ENCODE measurements at places on chromosomes 3 and 15.

GRCh38 chr15:67531379-67531914 is 10.5 kb downstream of the C15orf61 start:
- DNase-seq, result no peak

DNA sequence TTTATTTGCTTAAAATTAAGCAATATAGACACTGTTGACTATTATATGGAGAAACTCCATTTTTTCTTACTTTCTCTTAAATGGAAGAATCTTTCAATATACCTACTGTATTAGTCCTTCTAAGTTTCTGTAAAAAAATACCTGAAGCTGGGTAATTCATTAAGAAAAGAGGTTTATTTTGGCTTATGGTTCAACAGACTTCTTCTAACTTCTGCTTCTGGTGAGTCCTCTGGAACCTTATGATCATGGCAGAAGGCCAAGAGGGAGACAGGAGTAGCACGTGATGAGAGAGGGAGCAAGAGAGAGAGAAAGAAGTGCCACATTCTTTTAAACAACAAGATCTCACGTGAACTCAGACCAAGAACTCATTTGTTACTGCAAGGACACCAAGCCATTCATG is 573.3 kb downstream of the MCTP2 start:
- DNase-seq, result no peak

- no peak for DNase-seq
Observed at GRCh38 chr3:33790091-33790490, 8.3 kb upstream of the PDCD6IP start.

DNA sequence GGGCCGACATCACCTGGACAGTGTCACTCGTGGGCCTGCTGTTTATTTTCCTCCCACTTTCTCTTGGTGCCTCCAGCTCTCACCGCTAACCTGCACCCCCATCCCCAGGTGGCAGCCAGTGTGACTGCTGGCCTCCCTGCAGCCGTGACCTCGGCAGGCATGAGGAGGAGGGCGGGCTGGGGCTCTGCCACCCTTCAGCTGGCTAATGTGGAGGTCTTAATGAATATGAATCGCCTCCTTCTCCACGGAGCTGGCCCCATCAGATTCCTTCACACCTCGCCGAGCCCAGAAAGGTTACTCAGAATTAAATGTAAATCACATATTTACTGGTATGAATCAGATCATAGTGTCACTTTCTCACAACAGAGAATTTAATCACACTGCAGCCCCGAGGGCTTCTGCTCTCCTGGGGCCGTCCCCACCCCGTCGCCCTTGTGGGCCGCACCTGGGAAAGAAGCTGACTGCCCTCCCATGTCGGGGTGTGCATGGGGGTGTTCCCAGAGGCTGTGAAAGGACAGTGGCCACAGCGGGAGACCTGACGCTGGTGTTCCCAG is 171.1 kb upstream of the TLE3 start:
- no peak for DNase-seq

DNA sequence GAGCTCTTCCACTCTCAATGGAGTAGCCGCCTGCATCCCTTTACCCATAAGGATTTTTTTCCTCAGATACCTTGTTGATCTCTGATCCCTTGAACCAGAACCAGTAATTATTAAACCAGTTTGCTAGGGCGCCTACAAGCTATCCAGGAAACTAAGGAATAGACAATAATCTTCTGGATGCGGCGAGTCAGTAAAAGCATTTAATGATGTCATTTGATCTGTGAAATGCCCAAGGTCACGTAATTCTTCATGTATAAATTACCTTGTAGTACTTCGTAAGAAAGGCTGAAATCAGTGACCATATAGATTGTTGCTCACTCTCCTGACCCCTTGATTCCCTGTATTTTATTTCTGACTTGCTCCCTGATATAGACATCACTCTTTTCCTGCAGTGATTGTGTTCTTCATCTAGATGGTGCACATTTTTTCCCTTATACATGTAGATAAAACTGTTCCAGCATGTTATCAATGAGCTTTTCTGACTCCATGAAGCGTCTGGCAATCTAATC is 548.6 kb upstream of the NAALADL2 start:
- no peak for DNase-seq

DNA sequence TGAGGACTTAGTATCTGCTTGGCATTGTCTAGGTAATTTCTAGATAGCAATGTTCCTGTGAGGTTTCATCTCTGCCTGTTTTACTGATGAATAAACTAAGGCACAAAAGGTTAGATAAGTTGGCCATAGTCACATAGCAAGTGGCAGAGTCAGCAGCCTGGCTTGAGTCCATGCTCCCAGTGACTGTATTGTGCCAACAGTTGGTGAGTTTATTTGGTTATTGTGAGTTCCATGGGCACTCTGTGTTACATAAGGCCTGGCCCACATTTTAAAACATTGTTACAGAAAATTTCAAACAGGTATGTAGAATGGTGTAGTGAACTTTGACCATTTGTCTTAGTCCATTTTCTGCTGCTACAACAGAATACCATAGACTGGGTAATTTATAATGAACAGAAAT is 15.2 kb downstream of the MCM2 start:
- no peak for DNase-seq

DNA sequence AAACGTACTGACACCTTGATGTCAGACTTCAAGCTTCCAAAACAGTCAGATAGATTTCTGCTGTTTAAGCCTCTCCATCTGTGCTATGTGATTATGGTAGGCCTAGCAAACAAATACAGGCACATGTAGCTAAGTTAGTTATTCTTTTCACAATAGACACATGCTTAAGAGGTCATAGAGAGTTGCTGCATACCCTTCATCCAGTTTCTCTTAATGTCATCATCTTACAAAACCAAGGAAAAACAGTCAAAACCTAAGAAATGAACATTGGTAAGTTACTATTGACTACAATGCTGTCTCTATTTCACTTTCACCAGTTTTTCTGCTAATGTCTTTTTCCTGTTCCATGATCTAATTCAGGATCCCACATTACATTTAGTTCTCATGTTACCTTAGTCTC is 946.8 kb downstream of the TUSC7 start:
- DNase-seq, result no peak

DNA sequence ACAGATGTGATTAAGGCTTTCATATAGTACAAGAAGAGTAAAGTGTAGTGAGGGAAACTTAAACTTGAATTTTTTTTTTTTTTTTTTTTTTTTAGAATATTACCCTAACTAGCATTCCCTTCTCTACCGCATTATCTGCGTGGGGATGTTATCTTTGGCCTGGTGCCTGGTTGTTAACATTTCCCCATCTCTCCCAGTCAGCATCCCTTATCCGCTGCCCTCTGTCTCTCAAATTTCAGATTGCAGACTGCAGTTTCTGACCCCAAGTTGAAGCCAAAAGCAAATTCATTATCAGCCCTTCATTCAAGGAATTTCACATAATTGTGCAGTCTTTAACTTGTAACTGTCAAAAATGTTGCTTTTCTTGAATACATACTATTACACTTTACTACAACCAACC is 353.0 kb downstream of the PLOD2 start:
- DNase-seq, result no peak

DNA sequence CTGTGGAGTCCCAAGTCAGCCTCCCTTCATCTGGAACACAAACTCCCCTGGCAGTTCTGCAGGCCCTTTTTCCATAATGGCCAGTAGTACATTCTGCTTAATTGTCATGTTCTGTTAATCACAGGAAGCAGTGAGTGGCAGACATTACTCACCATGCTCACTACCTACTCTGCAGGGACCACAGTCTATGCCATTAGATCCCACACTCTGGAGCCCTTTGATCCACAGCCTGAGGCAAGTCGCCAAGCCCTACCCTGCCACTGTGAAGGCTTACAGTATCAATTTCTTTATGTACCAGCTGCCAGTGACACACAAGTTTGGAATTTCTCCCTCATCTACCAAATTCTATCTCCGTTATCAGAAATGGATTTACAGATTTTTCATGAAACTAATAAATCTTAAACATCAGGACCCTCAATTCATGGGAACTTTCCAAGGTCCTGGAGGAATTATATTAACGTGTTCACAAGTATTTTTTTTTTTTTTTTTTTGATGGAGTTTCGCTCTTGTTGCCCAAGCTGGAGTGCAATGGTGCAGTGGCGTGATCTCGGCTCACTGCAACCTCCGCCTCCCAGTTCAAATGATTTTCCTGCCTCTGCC is 20.6 kb upstream of the WWTR1 start:
- no peak for DNase-seq

DNA sequence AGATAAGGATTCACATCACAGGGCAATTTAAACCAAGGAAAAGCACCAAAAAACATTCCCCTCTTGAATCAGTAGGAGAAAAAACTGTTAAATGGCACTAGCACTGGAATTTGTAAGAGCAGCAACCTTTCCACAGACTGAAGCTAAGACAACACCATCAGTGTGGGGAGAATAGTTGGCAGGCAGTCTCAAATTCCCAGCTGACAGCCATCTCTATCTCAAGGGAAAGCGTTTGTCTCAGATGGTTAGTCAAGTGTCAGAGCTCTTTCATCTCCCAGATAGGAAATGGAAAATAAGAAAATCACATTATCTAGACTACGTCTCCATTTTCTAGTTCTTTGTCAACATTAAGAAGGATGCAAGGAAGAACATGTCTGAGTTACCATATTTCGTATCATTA is 228.7 kb downstream of the WDR72 start:
- DNase-seq, result no peak

DNA sequence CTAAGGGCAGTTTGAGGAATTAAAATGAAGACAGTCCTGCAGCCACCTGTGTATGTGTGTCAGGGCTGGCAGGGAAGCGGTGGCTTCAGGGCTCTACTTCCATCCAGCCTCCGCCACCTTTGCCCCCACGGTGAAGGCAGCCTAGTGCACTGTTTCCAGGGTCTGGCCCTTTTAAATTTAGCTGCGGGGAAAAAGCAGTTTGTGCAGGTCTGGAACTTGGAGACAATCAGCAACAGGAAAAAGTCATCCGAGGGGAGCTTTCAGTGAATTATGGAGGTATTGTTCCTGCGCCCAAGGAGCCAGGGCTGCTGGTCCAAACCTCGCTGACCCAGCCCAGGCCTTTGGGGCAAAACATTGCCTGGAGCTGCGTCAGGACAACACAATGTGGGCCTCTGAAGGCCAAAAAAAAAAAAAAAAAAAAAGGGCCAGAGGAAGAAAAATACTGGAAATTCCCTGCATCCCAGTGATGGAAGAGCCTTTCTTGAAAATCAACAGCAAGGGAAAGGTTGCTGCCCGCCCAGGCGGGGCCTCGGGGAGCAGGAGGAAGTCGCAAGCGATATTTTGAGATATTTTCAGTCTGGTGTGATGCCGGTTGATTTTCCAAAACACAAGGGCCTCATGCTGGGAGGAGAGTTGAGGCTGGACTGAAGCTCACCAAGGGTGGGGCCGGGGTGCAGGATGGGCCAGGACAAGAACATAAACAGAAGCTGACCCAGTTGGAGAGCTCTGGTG is 25.5 kb upstream of the FGD5 start:
- no peak for DNase-seq

GRCh38 chr15:68504681-68505170 is 72.8 kb upstream of the ITGA11 start:
- DNase-seq, result no peak

DNA sequence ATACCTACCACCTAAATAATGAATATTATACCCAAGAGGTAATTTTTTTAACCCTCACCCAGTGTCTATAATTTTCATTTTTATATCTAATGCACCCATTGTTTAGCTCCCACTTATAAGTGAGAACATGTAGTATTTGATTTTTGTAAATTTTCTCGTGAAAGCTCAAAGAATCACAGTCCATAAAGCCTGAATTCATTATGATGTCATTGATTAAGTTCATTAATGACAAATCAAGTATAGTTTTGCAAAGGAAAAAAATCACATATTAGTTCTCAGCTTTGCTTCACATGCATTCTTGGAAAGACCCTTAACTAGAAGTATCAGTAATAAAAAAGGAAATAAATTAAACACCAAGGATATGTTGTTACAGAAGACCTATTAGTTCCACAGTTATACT is 425.3 kb upstream of the UBE2E2 start:
- no peak for DNase-seq

DNA sequence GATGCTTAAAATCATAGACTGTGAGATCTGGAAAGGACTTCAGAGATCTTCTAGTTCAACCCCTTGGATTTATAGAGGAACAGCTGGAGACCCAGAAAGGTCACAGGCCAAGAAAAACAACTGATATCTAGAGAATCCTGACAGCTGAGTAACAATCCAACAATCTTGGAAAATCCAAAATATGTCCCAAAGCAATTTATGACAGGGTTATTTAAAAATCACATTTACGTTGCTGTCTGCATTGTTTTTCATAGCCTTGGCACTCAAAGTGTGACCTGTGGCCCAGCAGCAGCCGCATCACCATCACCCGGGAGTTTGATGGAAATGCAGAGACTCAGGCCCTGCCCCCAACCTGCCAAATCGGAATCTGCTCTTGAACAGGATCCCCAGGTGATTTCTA is 78.8 kb downstream of the FBN1 start:
- no peak for DNase-seq

- no peak for DNase-seq
Observed at GRCh38 chr3:132062535-132062934, 27.7 kb upstream of the CPNE4 start.

GRCh38 chr3:179739816-179740594 is 87.2 kb downstream of the USP13 start:
- no peak for DNase-seq

DNA sequence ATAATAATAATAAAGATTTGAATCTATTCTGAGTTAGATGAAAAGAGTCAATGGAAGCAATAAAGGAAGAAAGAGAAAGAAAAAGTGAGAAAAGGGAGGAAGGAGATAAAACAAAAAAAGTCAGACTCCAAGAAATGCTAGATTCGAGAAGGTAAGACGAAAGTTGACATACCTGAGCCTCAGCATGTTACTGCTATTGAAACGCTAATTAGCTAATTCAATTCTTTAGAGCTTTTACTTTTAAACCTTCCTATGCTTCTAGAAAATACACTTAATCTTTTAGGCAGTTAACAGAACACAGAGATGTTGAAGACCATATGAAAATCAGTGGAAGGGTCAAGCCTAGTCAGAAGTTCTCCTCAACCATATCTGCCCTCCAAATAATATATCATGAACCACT is 337.2 kb upstream of the ROBO2 start:
- no peak for DNase-seq

DNA sequence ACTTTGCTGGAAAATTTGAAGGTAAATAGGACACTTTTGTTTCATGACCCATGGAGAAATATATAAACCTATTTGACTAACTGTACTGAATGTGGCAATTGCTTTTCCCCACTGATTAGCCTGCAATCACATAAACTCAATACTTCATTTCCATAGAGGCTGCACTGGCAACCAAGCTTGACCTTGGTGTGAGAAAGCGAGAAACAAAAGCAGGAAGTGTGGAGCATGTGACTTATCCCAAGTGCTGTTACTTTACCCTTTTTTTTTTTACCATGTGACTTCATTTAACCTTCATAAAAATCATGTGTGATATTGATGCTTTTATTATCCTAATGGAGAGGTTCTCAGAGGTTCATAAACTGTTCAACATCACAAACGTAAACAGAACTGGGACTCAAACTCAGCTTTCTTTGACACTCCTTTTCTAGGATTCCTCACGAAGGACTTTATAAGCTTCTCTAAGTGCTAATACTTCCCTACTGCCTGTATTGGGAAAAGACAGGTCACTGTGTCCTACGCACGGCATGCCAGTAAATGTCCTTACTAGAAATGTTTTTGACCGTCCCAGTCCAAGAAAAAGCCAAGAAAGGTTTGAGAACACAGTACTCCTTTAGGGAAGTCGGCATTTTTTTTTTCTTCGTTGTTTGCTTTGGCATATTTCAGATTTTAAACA is 34.9 kb upstream of the ZNF385D start:
- no peak for DNase-seq

Measured in stimulated activated CD4-positive, alpha-beta T cell treated with anti-CD3 and anti-CD28 coated beads, Interleukin-1b, Interleukin-23, amount 100 ng/mL, for 24 hours (primary cell).